ENCODE measurements at places on chromosomes 2 and 18.

- DNase-seq = no peak
These were observed 24.0 kb upstream of the CREB1 start for GRCh38 chr2:207505728-207506127.

GRCh38 chr2:204544961-204545860 lies at the start of gene PARD3B:
Gene PARD3B (plus strand): TSS chr2:204545475. CDS start chr2:204546000, 525 bp downstream.
- peak; percentile 15 for DNase-seq

GRCh38 chr2:29261003-29261402 lies 145.8 kb downstream of the CLIP4 start:
- no peak for DNase-seq

DNA sequence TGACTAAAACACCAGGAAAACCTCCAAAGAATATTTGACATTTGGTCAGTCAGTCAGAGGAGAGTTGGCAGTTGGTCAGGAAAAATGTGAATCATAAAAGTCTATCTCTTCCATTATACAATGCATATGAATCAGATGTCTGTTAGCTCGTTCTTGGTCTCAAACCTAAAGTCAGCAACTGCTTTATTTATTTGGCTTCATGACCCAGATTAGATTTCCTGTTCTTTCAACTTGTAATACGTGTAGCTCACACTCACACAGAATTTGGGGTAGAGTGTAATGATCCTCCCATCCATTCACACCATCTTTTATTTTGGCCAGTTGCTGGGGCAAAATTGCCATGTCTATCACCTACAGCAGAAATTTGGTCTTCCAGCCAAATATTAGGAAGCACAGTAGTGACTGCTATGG lies 81.9 kb upstream of the COL5A2 start:
- DNase-seq = no peak

GRCh38 chr2:43034242-43034619 lies 192.2 kb downstream of the ZFP36L2 start:
- DNase-seq = no peak

- no peak for DNase-seq
These were observed 383.8 kb downstream of the FIGN start for GRCh38 chr2:163351966-163352365.

- DNase-seq = peak; percentile 65
These were observed 72.5 kb downstream of the DGKD start for GRCh38 chr2:233426619-233427342.

DNA sequence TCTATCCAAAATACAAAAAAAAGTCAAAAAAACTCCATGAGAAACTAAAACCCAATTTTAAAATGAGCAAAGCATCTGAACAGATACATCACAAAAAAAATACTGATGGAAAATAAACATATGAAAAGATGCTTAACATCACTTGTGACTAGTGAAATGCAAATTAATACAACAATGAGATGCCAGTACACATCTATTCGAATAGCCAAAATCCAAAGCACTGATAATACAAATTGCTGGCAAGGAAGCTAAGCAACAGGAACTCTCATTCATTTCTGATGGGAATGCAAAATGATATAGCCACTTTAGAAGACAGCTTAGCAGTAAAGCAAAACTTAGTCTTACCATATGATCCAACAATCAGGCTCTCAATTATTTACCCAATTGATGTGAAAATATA lies 190.2 kb upstream of the FN1 start:
- no peak for DNase-seq

DNA sequence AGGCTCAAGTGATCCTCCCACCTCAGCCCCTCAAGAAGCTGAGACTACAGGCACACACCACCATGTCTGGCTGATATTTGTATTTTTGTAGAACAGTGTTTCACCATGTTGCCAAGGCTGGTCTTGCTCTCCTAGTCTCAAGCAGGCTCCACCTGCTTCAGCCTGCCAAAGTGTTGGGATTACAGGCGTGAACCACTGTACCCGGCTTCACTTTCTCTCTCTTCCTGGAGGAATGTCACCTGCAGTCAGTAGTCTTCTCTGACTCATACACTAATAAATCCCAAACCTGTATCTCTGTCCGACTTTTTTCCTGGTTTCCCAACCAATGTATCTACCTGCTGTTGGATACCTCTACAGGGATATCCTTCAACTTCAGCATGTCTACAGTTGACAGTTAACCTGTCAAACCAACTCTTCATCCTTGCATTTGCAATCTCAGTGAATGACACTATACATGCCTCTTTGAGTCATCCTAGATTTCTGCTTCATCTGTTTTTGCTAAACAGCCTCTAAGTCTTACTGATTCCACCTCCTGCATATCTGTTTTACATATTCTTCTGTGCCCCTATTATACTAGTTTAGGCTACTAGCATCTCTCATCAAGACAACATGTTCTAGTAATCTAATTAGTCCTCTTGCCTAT lies 54.5 kb downstream of the RBBP8 start:
- no peak for DNase-seq

- no peak for DNase-seq
These were observed 51.7 kb downstream of the SUMO1 start for GRCh38 chr2:202186641-202187202.

DNA sequence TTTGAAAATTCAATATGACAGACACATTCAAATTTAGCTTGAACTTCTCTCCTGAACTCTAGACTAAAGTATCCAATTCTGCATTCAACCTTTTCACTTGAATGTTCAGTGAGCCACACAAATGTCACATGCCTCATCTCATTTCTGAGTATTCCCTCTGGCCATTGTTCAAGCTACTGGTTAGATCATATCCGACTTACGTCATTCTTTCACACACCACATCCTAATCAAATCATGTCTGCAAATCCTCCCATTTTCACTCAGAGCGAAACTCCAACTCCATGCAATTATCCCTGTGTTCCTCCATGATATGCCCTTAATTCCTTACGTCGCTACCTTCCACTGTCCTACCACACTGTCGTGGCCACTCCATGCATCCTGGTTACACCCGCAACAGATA lies 425.1 kb downstream of the CBLN2 start:
- no peak for DNase-seq

- DNase-seq = no peak
These were observed 196.3 kb downstream of the CTIF start for GRCh38 chr18:48735080-48735676.

GRCh38 chr2:176491172-176491904 lies 222.1 kb downstream of the MTX2 start:
- peak; percentile 3 for DNase-seq

GRCh38 chr2:42359965-42360483 lies 993 bp downstream of the COX7A2L start:
- no peak for DNase-seq

DNA sequence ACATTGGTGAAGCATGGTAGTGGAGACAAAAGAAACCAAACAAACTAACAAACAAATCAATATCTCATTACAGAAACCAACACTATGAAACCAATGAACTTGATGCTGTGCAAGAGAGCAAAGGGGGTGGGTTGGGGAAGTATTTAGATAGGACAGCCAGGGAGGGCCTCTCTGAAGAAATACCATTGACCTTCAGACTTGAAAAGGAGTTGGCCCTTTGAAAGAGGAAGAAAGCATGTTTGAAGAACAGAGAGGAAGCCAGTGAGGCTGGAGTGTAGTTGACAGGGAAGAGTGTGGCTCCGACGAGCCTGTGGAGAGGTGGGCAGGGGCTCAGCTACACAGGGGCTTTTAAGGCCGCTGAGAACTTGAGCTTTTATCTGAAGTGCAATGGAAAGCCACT lies 151.0 kb upstream of the GATA6 start:
- no peak for DNase-seq

DNA sequence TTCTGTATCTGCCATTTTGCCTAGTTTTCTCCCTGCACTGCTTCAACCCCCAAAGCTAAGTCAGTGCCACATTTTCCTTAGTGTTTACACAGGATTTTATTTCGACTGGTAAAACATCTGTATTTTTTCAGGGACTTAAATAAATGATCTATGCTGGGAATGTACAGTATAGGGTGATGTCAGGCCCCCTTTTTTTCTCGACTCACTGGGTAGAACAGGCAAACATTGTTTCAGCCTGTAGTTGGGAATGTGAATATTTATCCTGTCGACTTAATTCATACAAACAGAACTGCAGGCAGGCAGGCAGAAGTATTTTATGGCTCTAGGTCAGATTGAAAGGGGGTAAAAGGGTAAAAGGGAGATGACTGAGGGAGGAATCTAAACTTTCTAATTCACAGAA lies 123.5 kb upstream of the ZFP36L2 start:
- no peak for DNase-seq

- DNase-seq = no peak
These were observed 29.0 kb downstream of the RAMP1 start for GRCh38 chr2:237888389-237888788.

DNA sequence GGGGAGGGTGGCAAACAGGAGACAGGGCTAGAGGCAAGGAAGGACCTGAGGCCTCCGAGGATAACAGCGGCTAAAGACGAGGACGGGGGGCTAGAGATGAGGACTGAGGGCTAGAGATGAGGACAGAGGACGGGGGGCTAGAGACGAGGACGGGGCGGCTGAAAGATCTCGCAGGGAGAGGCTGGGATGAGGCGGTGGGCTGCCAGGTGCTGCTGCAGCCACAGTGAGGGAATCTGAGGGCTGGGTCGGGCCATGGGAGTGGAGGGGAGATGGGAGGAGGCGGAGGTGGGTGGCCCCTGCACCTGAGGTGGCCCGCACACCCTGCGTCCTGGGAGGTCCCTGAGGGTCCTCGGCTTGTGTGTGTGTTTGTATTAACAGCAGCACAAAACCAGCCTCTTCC lies 350.2 kb upstream of the SALL3 start:
- no peak for DNase-seq

GRCh38 chr18:12254136-12254819 lies at the start of gene CIDEA:
Gene CIDEA (plus strand): TSS chr18:12254361. CDS start chr18:12254384, 23 bp downstream.
- no peak for DNase-seq

- peak; percentile 27 for DNase-seq
These were observed 46.6 kb downstream of the SMAD2 start for GRCh38 chr18:47883771-47884413.

DNA sequence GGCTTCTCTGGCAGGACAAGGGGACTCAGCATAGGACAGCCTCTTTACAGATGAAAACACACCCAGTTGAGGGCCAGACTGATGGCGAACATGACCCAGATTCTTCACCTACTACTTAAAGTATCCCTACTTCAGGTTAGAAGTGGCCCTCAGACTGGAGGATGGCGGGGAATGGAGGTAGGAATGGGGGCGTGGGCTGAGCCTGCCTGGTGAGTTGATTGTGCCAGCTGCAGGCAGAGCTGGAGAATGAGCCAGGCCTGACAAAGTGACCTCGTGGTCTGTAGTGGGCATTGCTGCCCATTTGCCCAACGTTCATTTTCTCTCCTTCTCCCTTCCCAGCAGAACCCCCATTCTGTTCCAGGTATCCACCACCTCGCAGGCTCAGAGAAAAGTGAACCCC lies 186.1 kb downstream of the KLHL29 start:
- no peak for DNase-seq

DNA sequence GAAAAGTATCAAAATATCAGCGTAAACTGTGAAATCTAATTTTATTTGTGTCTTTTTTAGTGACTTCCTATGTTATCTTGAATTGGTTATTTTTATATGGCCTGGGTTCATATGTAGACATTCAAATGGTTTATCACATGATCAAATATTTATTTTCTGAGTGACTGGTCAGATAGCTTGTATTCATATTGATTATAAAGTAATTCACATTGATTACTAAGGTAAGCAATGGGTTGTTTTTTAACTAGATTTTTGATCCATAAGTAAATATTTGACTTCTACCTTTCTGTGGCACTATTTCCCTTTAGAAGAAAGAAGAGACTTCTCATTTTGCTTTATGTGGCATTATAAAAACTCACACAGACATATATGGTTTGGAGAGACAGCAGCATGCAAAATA lies 260.5 kb downstream of the TCF4 start:
- no peak for DNase-seq

DNA sequence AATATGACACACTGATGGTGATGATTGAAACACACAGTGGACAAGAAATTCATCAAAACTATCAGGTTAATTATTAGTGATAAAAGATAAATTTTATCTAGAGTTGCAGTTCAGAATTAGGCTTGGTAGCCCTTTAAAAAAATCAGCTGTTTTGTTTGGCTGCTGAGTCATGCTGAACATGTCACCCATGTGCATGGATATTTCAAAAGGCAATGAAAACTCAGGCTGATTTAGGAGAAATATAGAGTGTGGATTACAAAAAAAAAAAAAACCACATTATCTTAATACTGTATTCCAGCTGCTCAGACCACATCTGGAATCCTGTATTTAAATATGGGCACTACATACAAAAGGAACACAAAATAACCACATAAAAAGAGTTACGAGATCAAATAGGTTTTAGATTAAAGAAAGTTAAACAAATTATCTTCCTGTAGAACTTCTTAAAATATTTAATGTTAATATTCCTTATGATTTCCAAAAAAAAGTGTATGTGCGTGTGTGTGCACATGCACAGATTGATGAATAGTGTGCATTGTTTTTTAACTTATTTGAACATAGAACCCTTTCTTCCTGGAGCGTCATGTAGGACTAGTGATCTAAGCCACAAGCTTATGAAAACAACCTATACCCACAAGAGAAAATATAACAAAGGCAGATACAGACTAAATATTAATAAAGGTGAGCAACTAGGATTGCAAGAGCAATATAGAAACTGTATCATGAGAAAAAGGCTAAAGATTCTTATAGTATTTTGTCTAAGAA lies 186.2 kb downstream of the STK39 start:
- no peak for DNase-seq

GRCh38 chr18:60003610-60004185 lies 103.9 kb downstream of the PMAIP1 start:
- DNase-seq = no peak

GRCh38 chr2:88606371-88607030 lies 20.8 kb downstream of the EIF2AK3 start:
- DNase-seq = no peak

DNA sequence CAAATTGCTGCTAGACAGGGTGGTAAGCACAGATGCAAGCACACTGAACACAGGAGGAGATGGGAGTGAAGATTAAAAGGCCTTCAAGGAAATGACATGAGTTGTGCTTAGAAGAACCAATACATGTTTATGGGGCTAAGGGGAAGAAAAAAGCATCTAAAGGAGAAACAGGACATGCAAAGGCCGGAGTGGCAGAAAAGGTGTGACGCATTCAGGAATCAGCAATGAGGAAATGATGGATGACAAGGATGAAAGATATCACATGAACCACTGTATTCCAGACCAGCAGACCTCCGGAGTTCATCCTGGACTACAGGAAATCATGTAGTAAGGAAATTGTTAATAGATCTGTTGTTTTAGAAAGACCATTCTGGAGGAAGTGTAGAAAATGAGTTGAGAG lies 42.8 kb downstream of the PPP4R1 start:
- no peak for DNase-seq

GRCh38 chr18:36176177-36176584 lies 11.1 kb upstream of the MOCOS start:
- DNase-seq = no peak

- no peak for DNase-seq
These were observed 69.1 kb downstream of the ACKR3 start for GRCh38 chr2:236638707-236639106.

DNA sequence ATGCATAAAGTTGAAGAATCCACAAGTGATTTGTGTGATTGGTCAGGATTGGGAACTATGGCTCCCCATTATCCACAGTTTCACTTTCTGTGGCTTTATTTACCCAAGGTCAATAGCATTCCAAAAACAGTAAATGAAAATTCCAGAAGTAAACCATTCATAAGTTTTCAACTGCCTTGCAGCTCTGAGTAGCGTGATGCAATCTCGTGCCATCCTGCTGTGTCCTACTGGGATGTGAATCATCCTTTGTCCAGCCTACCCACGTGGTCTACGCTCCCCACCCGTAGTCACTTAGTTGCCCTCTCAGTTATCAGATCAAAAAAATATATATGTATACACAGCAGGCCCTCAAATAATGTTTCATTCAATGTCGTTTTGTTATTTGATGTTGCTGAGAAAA lies 89.0 kb upstream of the DLGAP1 start:
- DNase-seq = no peak

All from stimulated activated CD4-positive, alpha-beta T cell treated with anti-CD3 and anti-CD28 coated beads, Interleukin-15, amount 100 ng/mL, for 48 hours (primary cell).